ENCODE measurements at places on chromosomes 7 and 10.

- no peak for DNase-seq
Observed at GRCh38 chr7:31864646-31865045, 177.6 kb downstream of the PPP1R17 start.

- DNase-seq, result no peak
Observed at GRCh38 chr7:144384071-144384470, 19.4 kb downstream of the NOBOX start.

DNA sequence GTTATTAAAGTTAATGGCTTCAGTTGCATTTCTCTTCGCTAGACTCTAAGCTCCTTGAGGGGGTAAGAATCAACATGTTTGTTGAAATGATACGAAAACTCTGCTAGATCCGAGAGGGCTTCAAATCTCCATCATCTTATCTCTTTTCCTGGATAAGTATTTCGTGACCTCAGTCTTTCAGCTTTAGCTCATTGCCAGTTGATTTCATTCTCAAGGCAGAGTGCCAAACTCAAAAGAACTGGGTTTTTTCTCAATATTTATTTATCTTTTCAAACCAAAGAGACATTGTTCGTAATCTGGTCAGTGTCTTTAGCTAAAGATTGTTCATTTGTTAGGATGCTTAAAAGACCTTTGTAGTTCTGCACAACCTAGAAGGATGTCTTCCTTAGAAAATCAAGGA, 108.9 kb downstream of the ARID5B start:
- DNase-seq, result no peak

DNA sequence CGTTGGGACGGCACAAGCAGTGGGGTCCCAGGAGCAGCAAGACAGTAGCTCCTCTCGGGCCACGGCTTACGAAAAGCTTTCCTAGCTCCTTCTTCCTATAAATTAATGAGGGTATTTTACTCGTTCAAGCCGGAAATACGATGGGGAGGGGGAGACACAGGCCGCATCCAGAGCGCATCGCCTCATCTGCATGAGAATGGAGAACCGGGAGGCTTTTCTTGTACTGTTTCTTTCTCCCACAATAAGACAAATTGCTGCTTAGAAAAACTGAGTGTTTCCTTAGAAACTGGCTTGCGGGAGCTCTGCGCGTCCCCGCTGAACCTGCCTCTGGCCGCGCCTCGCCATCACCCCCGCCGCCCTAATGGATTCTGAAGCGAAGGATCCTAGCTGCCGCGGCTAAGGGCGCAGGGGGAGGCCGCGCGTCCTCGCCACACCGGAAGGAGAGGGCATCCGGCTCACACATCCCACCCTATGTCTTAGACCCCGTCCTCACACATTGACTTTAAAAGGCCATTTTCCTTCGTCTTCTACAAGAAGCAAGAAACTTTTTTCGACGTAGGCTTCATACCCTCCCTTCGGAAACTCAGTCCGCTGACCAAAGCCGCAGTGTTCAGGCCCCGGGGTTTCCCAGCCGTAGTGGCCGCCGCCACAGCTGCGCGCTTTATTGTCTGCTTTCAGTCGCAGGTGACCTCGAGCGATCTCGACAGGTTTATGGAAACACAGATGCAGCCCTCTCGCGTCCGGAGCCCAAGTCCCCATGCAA, 8.8 kb downstream of the NXPH1 start:
- DNase-seq, result peak; percentile 6

GRCh38 chr7:16365952-16366351, 55.4 kb downstream of the CRPPA start:
- DNase-seq, result no peak

- no peak for DNase-seq
Observed at GRCh38 chr10:8874972-8875371, 820.5 kb downstream of the GATA3 start.

DNA sequence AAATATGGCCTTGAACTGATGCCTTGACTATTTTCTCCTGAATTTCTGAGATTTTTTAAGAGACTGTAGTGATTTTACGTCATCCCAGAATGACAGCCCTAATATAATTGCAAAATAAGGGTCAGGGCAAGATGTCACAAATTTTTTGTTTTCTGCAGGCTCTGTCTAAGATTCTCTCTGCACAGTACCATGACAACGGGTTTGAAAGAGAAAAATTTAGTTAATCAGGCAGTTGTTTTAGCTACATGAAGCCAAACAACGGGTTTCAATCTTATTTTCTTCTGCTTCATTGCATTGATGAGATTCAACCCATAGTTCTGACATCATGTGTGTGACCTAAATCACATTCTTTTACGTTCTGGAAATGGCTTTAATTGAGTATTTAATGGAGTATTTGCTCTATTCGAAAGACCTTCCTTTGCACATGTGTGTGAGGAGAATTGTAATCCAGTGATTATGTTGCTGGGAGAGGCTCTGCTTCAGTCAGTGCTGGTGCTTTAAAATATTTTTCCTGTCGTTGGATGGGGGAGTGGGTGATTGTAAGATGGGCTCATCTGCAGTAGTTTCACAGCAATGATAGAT, 118.0 kb upstream of the RHOBTB1 start:
- no peak for DNase-seq

DNA sequence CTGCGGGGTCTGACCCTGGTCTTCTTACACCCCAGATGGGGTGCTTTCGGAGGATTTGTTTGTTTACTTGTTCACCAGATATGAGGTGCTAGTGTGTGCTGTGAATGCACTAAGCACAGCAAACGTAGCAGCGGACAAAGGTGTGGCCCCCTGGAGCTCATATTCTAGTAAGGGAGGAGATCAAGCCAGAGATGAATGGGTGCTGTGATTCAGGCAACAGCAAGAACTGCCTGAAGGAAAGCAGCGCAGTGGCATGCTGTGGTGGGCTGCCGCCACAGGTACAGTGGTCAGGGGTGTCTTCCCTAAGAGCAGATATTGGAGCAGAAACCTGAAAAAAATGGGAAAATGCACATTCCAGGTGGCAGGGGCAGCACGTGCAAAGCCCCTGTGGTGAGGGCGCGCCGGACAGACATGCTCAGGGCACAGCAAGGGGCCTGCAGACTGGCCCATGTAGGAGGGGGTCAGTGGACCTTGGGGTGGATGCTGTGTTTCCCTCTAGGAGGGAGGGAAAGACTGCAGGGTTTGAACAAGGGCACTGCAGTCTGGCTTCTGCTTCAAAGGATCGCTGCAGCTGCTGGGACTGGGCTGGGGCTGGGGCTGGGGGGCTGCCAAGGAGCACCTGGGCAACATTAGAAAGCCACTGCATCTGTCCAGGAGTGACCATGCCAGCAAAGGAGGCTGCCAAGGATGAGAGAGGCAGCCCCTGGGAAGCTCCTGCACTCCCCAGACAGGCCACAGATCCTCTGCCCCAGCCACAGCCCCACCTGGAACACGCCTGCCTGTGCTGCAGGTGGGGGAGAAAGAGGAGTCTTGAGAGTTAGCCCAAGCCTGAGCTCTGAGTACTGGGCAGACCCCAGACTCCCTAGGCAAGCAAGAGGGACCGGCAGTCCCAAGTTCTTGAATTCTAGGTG, 927 bp upstream of the DEPP1 start:
- no peak for DNase-seq
